ENCODE measurements at places on chromosomes 6 and 20.
A peak's percentile ranks its signal among the peaks of the same experiment; 100 is the strongest.

GRCh38 chr20:62624325-62624690, 18.0 kb upstream of the SLCO4A1 start:
- no peak for DNase-seq

DNA sequence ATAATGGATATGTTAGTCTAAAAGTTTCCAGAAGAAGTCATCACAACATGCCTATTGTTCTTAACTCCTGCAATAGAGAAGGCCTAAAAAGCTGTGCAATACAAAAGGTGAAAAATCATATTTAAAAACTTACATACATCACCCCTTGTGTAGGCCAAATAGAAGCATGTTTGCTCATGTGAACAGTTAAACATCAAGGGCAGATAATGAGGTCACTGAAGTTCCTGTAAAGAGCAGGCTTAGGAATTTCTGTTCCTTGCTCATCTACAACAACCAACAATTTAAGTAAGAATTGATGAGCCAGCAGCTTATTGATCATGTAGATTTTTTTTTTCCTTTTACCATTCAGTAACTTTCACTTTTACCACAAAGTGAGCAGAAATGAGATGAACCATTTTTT, 7.5 kb upstream of the NUP153 start:
- DNase-seq, result no peak

- no peak for DNase-seq
These were observed 138.4 kb upstream of the TNFAIP3 start for GRCh38 chr6:137728386-137729349.

DNA sequence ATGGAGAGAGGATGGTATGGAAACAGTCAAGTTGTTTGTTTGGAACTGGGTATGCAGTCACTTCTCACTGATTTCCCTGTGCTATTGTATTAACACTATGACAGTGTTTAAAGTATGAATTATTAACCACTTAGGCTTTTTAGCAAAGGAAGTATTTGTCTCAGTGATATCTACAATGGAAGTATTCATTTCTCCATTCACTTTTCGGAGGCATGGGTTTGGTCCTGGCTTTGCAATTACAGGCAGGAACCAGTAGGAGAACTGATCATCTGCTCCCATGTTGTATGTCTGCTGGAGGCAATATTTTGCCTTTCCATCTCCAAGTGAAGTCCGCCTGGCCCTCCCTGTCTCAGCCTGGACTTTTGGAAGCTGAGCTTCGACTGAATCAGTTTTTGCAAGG, 30.6 kb upstream of the EXOC2 start:
- DNase-seq, result no peak

DNA sequence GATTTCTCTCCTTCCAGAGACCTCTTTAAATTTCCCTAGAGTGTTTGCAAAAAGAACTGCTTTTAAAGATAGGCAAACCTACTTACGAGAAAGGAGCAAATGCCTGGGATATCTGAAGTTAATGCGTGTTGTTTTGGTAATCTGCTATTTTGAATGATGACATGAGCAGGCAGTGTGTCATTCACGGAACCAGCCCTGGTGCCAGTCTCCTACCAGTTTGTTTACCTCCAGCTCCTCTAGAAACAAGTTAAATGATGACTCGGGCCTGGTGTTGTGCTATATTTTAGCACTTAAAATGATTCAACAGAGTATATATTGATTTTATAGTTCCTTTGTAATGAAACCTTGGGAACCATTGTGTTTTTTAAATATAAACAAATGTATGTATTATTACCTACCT, 41.1 kb upstream of the MAP3K4 start:
- DNase-seq, result no peak

- DNase-seq, result no peak
These were observed 500.1 kb upstream of the JAG1 start for GRCh38 chr20:11173916-11174315.

GRCh38 chr20:44021186-44021585, 106.5 kb downstream of the TOX2 start:
- DNase-seq, result no peak

DNA sequence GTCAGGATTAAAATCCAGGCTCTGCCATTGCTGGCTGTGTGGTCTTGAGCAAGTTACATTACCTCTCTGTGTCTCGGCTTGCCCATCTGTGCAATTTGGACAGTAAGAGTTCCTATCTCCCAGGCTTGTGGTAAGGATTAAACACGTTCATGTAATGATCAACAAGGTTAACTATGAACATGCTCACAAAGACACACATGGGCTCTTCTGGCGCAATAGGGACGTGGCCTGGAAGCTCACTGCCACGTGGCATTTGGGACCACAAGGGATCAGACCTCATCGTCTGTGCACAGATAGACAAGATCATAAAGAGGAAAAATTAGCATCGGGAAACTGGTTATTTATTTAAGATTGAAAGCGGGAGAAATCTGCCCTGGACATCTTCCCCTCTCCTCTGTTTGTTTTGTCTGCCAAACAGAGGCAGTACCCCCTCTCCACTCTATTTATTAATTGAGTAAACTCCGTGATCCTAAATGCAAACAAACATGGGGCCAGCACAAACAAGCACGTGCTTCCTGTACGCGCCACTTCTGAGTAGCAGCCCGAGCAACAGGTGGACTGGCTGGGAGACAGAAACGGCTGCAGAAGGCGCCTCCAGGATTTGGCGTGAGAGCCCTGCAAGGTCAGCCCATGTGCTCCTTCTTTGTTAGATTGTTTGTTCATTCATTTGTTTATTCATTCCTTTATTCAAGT, 95.0 kb downstream of the CDH26 start:
- DNase-seq, result no peak

DNA sequence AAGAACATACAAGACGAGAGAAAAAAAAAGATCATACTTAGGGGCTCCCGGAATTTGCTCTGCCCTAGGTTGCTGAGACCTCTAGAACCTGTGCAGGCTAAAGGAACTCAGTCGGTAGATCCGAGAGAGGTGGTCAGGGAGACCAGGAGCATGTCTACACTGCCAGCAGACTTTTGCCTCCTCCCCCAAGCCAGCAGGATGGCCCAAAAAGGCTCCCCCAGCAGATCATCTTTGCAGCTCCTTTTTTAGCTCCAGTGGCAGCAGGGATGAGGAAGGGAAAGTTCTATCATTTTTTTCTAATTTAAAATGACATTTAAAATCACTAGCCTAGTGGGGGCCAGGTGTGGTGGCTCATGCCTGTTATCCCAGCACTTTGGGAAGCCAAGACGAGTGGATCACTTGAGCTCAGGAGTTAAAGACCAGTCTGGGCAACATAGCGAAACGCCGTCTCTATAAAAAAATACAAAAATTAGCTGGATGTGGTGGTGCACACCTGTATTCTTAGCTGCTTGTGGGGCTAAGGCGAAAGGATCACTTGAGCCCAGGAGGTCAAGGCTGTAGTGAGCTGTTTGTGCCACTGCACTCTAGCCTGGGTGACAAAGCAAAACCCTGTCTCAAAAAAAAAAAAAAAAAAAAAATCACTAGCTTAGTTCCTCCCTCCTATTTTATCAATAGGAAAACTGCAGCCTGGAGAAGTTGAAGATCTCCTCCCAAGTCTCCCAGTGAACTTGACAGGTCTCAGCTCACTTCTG, 69.3 kb upstream of the MYL9 start:
- no peak for DNase-seq

DNA sequence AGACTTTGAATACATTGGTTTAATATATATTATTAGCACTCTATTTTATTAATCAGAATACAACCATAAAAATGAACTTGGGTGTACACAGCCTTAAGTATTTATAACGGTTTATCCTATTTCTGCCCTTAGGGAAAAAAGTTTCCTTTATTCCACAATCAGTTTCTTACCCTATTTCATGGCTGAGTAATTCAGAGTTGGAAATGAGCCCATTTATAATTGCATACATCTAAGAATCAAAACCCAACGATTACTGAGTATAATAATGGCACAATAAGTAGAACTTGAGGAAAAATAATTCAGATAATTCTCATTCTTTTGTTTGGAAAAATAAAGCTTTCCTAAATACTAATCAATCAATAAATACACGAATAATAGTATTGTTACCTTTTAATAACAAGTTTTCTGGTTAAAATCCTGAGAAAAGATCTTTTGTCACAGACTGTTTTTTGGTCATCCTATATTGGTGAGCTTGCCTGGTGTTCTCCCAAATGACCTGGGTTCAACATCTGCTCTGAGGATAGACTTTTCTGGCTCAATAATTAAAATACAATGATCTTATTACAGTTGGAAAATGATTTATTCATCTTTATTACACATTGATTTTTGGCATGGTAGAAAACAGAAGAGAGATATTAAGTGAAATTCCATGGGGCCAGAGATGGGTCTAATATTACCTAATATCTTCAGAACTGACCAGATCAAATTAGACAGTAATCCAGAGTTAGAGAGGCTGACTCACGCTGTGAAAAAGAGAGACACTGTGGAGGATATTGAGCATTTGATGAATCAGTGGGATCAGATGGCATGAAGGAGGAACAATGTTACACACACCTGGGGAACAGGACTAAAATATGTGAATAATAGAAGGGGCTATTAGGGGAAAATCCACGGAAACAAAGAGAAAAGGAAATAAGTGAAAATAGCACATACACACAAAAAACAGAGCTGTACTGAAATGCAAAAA, 162.1 kb upstream of the TBX18 start:
- no peak for DNase-seq

- peak; percentile 89 for DNase-seq
These were observed 27.8 kb downstream of the HDDC2 start for GRCh38 chr6:125273965-125274364.

DNA sequence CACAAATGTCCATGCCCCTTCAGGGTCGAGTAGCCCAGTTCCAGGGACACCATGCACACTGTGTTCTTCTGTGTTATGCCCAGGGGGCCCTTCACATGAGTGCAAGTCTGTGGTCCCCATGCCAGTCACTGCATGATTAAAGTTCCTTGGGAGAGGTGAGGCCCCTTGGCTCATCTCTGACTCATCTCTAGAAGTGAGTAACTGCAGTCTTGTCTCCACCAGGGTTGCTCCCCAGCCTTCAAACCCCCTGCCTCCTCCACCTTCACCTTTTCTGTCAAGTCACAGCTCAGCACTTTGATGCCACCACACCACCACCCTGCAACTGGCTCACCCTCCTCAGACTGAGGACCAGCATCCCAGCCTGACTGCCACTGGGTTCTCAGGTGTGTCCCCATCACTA, 161.7 kb downstream of the UNC5CL start:
- DNase-seq, result no peak

GRCh38 chr20:6940048-6940447, 172.6 kb downstream of the BMP2 start:
- no peak for DNase-seq

GRCh38 chr6:53347921-53348370, 804 bp downstream of the ELOVL5 start:
- DNase-seq, result peak; percentile 41

DNA sequence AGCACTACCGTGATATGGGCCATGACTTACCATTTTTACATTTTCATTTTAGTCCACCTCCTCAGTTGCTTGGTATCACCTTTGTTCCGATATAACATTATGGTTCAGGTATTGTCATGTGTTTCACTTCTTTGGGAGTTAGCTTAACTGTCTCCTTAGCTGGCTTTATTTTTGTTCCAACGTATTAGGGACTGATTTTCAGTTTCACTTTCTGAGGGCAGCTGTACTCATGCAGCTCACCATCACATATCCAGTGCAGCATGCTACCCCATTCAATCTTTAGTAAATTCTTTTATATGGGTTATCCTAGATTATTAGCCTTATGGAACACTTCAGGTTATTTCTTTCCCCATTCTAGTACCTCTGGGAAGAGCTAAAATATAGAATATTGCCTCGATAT, 362.2 kb upstream of the IRAK1BP1 start:
- no peak for DNase-seq

DNA sequence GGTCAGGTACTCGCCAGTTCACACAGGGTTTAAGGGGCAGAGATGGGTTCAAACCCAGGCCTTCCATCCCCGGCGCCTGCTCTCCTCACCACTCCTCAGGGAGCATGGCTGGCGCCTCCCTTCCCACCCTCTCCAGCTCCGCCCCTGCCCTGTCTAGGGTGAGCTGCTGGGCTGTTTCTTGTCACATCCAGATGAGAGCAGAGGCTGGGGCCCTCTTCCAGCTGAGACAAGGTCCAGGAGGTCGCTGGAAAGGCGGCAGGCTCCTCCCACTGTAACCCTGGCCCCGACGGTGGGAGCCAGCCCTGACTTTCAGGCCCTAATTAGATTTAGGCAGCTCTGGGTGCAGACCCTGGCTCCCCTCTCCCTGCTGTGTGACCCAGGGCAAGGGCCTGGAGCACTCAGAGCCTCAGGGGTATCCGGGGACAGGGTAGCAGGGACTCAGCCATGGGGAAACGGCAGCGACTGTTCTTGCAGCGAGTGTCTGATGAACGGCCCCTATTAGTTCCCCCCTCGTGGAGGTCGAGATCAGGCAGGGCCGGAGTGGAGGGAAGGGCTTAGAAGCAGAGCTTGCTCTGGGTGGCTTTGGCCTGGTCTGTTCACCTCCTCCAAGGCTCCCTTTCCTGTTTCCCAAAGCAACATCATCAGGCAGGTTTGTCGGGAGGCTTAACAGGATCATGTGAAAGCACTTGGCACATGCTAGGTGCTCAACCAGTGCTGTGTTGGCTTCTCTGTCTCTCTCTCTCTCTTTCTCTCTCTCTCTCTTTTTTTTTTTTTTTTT, 33.4 kb downstream of the SNAI1 start:
- peak; percentile 20 for DNase-seq

DNA sequence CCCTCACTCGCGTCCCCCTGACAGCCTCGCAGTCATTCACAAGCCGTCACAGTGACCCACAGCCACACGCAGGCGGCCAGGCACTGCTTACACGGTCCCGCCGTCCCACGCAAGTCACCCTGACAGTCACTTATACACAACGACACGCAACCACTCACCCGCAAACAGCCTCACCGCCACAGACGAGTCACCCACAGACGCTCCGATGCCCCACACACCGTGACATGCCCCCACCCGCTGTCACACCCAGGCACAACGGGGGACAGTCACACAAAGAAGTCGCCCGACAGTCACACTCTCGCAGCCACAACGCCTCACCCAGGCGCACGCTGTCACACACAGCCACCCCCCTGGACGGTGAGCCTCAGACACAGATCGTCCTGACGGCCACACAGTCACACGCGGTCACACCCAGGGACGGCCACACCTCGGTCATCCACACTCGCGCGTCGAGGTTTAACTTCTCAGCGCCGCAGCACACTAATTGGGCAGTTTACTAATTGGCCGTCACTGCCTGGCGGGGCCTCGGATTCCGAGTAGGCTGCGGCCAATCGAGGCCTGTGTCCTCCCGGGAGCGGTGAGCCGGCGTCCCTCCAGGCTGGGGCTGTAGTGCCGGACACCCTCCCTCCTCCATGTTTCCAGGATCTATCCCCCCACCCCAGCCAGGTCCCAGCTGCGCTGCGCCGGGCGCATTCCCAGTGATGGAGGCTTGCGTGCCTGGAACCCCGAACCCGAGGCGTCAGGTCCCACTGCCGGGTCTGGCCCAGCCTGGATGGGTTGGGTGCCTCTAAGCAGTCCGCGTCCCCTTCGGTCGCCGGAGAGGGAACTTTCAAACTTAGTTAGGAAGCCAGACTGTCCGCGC, 790 bp downstream of the TOX2 start:
- DNase-seq, result no peak

GRCh38 chr6:47674673-47675072, 23.7 kb upstream of the ADGRF4 start:
- no peak for DNase-seq

GRCh38 chr6:138450445-138450844, 46.4 kb downstream of the HEBP2 start:
- no peak for DNase-seq

- no peak for DNase-seq
These were observed 54.8 kb upstream of the BMP6 start for GRCh38 chr6:7671076-7671475.

- DNase-seq, result no peak
These were observed 462.5 kb upstream of the AGPAT4 start for GRCh38 chr6:161736326-161736725.
